Naive thymus-derived CD8-positive, alpha-beta T cell (primary cell): ENCODE measurements at places on chromosomes 2 and 18.

- H3K36me3 ChIP-seq = no peaks in the 10 kb centered on the region
- H3K27ac ChIP-seq = peak overlapping the region; percentile 99
- H3K4me3 ChIP-seq = peak overlapping the region; percentile 94
- DNase-seq = no peak
- H3K27me3 ChIP-seq = no peaks in the 10 kb centered on the region
Observed at GRCh38 chr2:218570850-218571249, 2.2 kb downstream of the CNOT9 start.

- H3K4me3 ChIP-seq = no peak overlapping the region
- no peaks in the 10 kb centered on the region for H3K36me3 ChIP-seq
- peaks cover 14% of the 10 kb centered on the region for H3K4me1 ChIP-seq
Observed at GRCh38 chr18:62450175-62450545, 72.7 kb upstream of the ZCCHC2 start.

GRCh38 chr2:138105358-138105757 is 141.1 kb downstream of the HNMT start:
- no peaks in the 10 kb centered on the region for H3K36me3 ChIP-seq
- no peak overlapping the region for H3K4me3 ChIP-seq
- no peaks in the 10 kb centered on the region for H3K27me3 ChIP-seq
- H3K4me1 ChIP-seq = no peaks in the 10 kb centered on the region

GRCh38 chr2:68152681-68153347 is 4.9 kb upstream of the PNO1 start:
- H3K4me1 ChIP-seq = peaks cover 52% of the 10 kb centered on the region
- H3K27ac ChIP-seq = peak overlapping the region; percentile 90
- peak overlapping the region; percentile 54 for H3K4me3 ChIP-seq
- no peaks in the 10 kb centered on the region for H3K27me3 ChIP-seq
- no peak for DNase-seq

DNA sequence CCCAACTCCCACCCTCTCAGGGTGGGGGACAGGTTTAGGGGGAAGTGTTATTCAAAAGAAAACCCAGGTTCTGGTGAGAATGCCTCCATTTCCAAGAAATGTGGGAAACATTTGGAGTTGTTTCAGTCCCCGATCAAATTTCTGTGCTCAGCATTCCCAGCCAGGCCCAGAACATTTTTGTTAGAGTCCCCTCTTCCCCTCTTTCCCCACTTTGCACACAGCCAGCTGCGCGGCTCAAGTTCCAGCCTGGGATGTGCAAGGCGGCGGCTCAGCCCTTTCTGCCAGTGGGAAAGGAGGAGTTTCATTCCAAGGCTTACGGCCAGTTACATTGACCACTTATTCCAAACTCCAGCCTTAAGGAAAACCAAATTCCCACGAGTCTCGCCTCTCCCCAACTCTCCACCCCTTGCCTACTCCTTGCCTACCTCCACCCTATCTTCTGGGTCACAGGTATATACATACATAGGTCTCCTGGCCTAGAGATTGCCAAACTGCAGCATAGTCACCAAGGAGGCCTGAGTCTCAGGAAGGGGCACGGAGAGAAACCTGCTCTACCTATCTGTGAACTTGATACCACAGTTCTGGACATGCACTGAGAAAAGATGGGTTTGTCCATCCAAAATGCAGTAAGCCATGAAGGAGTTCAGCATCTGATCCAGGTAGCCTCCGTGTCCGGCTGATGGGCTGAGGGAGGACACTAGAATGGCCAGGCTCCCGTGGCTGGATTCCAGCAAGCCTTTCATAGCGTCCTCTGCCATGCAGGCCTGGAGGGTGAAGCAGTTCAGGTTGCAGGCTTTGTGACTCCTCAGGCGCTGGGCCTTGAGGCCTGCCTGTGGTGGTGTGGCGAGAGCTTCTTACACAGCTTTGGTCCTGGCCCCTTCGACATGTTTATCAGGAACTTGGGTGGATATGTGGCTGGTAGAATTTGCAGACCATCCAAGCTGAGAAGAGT is 154.5 kb downstream of the ZFP36L2 start:
- H3K36me3 ChIP-seq = no peaks in the 10 kb centered on the region
- no peaks in the 10 kb centered on the region for H3K27me3 ChIP-seq
- H3K27ac ChIP-seq = no peak overlapping the region

DNA sequence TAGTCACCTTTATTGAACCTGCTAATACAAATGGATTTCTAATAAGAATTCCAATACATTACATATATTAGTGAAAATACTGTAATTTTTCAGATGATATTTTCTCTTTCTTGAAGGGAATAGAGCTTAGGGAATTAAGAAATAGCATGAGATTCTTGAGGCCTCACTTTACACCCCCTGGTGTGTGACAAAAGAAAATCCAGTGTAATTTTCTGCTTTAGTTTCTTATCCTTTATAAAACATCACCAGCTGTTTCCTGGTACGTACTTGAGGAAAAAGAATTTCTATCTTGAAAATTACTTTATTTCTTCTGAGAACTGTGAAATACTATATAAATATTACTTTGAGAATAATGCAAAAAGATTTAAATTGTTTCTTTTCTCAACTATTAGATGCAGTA is 71.6 kb downstream of the CLIP4 start:
- DNase-seq = no peak
- H3K27ac ChIP-seq = no peak overlapping the region
- no peaks in the 10 kb centered on the region for H3K4me1 ChIP-seq

DNA sequence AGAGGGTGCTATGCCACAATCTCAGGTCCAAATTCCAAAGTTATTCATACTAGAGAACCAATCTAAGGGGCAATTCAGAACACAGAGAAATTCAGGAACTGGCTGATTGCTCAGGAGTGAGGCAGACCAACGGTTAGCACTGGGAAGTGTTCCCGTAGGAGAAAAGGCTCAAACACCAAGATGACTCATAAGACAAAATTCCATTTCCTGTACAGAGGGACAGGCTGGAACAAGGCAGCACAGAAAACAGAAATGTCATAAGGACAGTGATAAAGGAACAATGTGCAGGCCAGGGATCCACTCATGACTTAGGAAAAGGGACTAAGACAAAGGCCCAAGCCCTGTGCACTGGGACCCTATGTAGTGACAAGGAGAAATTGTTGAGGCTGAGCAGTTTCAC is 54.2 kb downstream of the PDE1A start:
- no peak overlapping the region for H3K27ac ChIP-seq
- H3K27me3 ChIP-seq = peaks cover 1% of the 10 kb centered on the region
- DNase-seq = no peak
- H3K4me1 ChIP-seq = no peaks in the 10 kb centered on the region
- no peak overlapping the region for H3K4me3 ChIP-seq

- no peaks in the 10 kb centered on the region for H3K4me1 ChIP-seq
- no peak overlapping the region for H3K4me3 ChIP-seq
- H3K27ac ChIP-seq = no peak overlapping the region
- DNase-seq = no peak
- no peaks in the 10 kb centered on the region for H3K36me3 ChIP-seq
- no peaks in the 10 kb centered on the region for H3K27me3 ChIP-seq
Observed at GRCh38 chr2:120826716-120827410, 91.2 kb downstream of the GLI2 start.

DNA sequence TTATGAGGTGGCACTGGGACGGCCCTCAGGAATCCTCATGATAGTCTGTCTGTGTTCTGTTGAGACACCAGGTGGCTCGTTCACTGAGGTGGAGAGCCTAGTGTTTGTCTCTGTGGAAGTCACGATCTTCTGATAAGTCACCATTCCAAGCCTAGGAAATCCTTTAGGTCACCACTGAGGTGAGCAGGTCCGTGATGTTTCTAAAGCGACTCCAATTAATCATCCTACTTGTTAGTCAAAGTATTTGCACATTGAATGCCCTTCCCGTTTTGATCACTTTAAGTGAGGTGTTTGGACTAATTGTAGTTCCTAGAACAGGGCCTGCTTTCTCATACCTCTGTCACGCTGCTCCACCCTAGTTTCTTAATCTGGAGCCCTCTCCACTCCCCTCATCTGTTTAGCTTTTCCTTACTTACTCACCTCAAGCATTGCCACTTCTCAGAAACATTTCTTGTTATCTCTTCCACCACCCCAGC is 28.0 kb upstream of the DSG3 start:
- H3K27ac ChIP-seq = no peak overlapping the region
- no peaks in the 10 kb centered on the region for H3K4me1 ChIP-seq
- H3K36me3 ChIP-seq = no peaks in the 10 kb centered on the region
- no peak overlapping the region for H3K4me3 ChIP-seq
- no peak for DNase-seq

GRCh38 chr2:157312866-157313486 is 12.6 kb downstream of the ERMN start:
- H3K36me3 ChIP-seq = no peaks in the 10 kb centered on the region
- no peak overlapping the region for H3K4me3 ChIP-seq
- no peak for DNase-seq
- no peaks in the 10 kb centered on the region for H3K4me1 ChIP-seq

- H3K4me1 ChIP-seq = no peaks in the 10 kb centered on the region
- no peak overlapping the region for H3K27ac ChIP-seq
- no peak for DNase-seq
- no peaks in the 10 kb centered on the region for H3K27me3 ChIP-seq
- H3K4me3 ChIP-seq = no peak overlapping the region
Observed at GRCh38 chr2:139744273-139744672, 964.1 kb upstream of the NXPH2 start.

DNA sequence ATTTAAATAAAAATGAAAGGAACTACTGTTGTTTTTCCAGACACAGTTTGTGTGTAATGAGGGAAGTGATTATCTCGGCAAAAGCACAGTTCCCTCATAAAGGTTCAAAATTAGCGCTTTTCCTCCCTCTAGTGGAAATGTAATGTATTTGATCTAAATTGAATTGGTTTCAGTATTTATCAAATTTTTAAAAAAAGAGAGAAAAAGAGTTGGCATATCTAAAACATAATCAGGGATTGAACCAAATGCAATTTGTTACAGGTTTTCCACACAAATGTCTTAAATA is 37.5 kb downstream of the CMPK2 start:
- no peaks in the 10 kb centered on the region for H3K27me3 ChIP-seq
- peaks cover 20% of the 10 kb centered on the region for H3K36me3 ChIP-seq
- no peak for DNase-seq
- H3K27ac ChIP-seq = no peak overlapping the region
- H3K4me1 ChIP-seq = peaks cover 13% of the 10 kb centered on the region

DNA sequence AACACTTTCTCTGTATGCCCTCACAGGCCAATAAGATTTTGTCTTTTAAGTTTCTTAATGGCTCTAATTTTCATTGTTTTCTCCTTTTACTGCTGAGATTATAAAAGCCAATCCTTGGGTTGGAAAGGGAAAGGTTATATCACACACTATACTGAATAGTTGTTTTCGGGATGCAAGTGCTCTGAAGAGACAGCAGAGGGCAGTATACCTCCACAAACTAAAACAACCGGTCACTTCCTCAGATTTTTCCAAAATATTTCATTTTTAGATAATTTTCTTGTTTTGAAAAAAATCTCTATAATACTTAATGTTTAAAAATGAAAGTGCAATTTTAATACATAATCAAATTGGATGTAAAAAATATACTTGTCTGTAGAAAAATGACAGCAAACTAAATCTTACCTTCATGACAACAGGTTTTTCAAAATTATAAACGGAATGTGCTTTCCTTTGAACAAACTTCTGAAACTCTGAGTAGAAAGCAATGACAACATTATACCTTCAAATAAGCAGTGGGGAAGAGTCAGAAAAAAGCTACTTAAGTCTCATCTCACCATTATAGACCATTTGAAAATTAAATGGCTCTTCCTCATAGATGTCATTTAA is 82.7 kb downstream of the ORC4 start:
- peaks cover 2% of the 10 kb centered on the region for H3K4me1 ChIP-seq
- no peaks in the 10 kb centered on the region for H3K27me3 ChIP-seq
- DNase-seq = no peak
- no peak overlapping the region for H3K27ac ChIP-seq
- H3K36me3 ChIP-seq = peaks cover 4% of the 10 kb centered on the region

DNA sequence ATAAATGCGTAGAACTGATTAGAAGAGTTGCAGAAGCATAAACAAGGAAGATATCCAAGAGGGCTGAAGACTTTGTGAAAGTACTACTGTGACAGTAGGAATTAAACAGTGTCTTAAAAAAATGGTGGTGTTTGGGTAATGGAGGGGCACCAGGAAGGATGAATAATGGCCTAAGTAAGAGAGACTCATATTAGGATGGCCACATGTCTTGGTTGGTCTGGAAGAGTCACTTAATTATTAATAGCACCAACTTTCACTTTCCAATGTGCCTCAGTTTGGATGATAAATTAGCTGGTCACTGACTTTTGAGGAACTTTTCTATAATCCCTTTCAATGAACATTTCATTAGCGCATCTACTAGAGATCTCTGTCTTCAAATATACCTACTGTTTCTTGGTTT is 372.2 kb downstream of the NYAP2 start:
- no peaks in the 10 kb centered on the region for H3K4me1 ChIP-seq
- H3K27ac ChIP-seq = no peak overlapping the region
- no peak for DNase-seq
- H3K36me3 ChIP-seq = no peaks in the 10 kb centered on the region
- no peak overlapping the region for H3K4me3 ChIP-seq

DNA sequence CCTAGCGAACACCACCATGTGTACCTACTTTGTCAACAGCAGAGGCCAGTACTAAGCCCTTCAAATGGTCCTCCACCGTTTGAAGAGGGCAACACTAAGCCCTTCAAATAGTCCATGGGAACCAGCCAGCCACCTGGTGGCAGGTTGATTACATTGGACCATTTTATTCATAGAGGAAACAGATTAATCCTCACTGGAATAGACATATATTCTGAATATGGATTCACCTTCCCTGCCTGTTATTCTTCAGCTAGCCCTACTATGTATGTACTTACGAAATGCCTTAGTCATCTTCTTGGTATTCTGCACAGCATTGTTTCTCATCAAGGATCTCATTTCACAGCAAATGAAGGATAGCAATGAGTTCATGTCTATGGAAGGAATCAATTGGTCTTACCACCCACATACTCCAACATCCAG is 10.0 kb upstream of the ZNF396 start:
- no peak for DNase-seq
- H3K27me3 ChIP-seq = peaks cover 19% of the 10 kb centered on the region
- H3K4me1 ChIP-seq = peaks cover 2% of the 10 kb centered on the region
- H3K27ac ChIP-seq = no peak overlapping the region

GRCh38 chr2:5454051-5454390 is 238.2 kb upstream of the SOX11 start:
- no peaks in the 10 kb centered on the region for H3K27me3 ChIP-seq
- no peak for DNase-seq
- H3K27ac ChIP-seq = no peak overlapping the region
- H3K36me3 ChIP-seq = no peaks in the 10 kb centered on the region
- no peak overlapping the region for H3K4me3 ChIP-seq
- H3K4me1 ChIP-seq = no peaks in the 10 kb centered on the region

DNA sequence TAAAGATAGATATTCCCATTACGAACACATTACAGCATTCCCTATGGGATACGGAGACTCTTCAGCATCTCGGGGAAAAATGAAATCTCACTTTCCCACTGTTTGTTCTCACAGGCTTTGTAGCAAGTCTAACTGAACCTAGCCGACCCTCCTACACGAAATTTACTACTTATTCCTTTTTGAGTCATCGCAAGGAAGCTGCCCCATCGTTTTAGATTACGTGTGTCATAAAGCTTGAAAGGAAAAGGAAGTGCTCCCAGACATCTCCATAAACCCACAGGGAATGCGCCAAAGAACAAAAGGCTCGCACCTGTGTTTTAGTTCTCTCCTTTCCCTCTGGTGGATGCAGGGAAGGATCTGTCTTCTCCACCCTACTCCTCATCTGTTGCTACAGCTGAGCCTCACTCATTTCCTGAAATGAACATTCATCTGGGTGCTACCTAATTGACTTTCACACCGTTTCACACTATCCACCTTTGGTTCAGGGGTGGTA is 76.2 kb upstream of the STK39 start:
- no peak for DNase-seq
- no peak overlapping the region for H3K27ac ChIP-seq
- peaks cover 8% of the 10 kb centered on the region for H3K36me3 ChIP-seq
- H3K4me1 ChIP-seq = no peaks in the 10 kb centered on the region
- H3K4me3 ChIP-seq = no peak overlapping the region
